Activated CD4-positive, alpha-beta T cell treated with anti-CD3 and anti-CD28 coated beads, Interleukin-2, amount 50 U/mL, for 1 hour (primary cell): ENCODE measurements at places on chromosomes 5 and 9.

DNA sequence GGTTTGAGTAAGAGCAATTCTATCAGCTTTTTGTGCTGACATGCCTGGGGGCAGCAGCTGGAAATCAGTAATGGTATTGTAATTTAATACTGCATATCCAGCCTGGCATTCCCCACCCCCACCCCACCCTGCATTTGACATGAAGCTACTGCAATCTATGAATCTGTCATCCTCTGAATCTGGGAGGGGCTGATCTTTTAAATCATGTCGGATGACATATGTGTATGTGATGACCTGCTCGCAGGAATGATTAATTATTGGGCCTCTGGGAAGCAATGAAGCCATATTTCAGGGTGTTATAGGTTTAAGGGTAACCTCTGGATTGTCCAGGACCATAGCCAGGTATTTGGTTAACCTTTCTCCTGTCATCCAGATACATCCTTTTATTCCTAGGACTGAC lies 64.6 kb upstream of the RASGRF2 start:
- no peak for DNase-seq

GRCh38 chr9:104750185-104750767 lies 2.8 kb downstream of the NIPSNAP3A start:
- no peak for DNase-seq

DNA sequence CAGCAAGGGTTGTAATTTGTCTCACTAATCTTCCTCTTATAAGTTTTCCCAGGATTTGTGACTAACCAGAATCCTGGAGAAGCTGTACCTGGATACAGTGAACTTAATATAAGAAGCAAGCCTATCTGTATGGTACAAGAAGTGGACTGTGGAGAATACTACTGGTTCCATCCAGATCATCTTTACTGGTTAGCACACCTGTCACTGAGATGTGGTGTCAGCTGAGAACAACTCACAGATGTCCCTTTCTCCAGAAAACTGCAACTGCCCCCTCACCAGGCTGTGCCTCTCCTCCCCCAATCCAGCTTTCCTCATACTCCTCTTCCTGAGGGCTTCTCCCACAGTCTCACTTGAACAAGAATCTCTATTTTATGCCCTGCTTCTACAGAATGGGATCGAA lies 4.9 kb downstream of the FBXO10 start:
- no peak for DNase-seq

- DNase-seq: no peak
These were observed 53.7 kb downstream of the MTMR12 start for GRCh38 chr5:32259033-32259432.

GRCh38 chr5:114467729-114468128 lies 105.9 kb downstream of the KCNN2 start:
- no peak for DNase-seq
